ENCODE measurements at places on chromosomes 5 and 9.

- DNase-seq, result peak; percentile 32
Observed at GRCh38 chr5:168979135-168979534, 321.8 kb downstream of the SLIT3 start.

GRCh38 chr5:10046676-10047075 lies 203.0 kb downstream of the ATPSCKMT start:
- no peak for DNase-seq

DNA sequence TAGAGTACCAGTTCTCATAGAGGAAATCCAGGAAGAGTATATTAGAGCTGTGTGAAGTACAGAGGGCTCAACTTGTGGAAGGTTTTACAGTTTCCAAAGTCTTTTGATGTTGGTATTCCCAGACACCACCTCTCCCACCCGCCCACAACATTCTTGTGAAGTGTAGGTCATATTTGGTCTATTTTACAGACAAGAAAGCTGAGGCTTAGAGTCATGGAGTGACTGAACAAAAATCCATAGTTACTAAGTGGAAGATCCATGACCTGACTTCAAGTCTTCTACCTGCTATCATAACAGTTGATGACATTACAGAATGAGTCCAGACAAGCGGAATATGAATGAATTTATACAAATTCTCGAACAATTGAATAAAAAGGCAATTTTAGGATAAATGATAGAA lies 187.1 kb upstream of the RPS23 start:
- DNase-seq, result no peak

- no peak for DNase-seq
Observed at GRCh38 chr5:54848581-54848980, 136.8 kb downstream of the ESM1 start.

DNA sequence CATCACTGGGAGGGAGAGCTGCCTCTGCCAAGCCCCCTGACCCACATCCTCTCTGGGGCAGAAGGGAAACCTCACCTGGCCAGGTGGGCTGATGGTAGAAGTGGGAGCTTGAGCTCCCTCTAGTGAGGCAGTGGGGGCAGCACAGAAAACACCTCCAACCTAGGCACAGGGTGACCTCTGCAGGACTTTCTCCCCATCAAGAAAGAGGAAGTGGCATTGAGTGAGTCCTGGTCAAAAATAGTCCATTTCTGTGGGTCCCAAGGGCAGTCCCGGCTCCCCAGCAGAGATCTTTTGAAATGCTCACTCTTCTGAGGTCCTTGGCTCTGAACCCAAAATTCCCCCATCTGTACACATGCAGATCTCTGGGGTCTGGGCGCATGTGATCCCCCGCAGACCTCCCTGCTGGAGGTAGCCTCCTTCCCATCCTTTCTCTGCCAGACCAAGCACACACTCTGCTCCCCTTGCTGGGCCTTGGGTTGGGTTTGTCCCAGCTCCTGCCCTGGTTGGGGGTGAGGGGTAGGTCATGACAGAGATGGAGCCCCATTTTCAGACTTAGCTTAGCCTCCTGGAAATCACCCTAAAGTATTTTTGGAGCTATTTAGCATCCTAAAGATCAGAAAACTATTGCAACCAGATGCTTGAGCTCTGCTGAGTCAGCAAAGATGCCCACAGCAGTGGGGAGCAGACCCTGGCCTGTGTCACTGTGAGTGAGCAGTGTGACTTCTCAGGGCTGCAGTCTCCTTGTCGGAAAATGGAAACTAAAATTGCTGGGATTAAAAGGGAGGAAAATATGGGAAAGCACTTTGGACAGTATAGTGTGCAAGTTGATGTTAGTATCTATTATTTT lies 41.6 kb upstream of the LCP2 start:
- no peak for DNase-seq

- no peak for DNase-seq
Observed at GRCh38 chr5:126360467-126360866, 62.7 kb upstream of the GRAMD2B start.

- no peak for DNase-seq
Observed at GRCh38 chr5:110112348-110112747, 422.6 kb downstream of the MAN2A1 start.

- DNase-seq, result no peak
Observed at GRCh38 chr9:123746765-123747164, 183.2 kb downstream of the DENND1A start.

GRCh38 chr5:147479949-147480348 lies 29.9 kb downstream of the DPYSL3 start:
- no peak for DNase-seq

DNA sequence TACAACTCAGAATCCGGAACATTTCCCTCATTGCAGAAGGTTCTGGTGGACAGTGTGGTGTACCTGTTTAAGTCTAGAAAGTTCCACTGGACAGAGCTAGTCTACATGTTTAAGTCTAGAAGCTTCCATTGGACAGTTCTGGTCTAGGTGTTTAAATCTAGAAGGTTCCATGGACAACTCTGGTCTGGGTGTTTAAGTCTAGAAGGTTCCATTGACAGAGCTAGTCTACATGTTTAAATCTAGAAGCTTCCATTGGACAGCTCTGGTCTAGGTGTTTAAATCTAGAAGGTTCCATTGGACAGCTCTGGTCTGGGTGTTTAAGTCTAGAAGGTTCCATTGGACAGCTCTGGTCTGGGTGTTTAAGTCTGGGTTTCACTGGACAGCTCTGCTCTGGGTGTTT lies 25.0 kb downstream of the CCDC187 start:
- DNase-seq, result no peak

GRCh38 chr5:21142791-21143190 lies 1154.8 kb upstream of the CDH18 start:
- no peak for DNase-seq

GRCh38 chr9:93458712-93459111 lies 5.3 kb upstream of the FAM120AOS start:
- no peak for DNase-seq

- DNase-seq, result no peak
Observed at GRCh38 chr9:12289711-12290110, 403.5 kb upstream of the TYRP1 start.

GRCh38 chr5:111422747-111423720 lies 89.3 kb downstream of the STARD4 start:
- no peak for DNase-seq

DNA sequence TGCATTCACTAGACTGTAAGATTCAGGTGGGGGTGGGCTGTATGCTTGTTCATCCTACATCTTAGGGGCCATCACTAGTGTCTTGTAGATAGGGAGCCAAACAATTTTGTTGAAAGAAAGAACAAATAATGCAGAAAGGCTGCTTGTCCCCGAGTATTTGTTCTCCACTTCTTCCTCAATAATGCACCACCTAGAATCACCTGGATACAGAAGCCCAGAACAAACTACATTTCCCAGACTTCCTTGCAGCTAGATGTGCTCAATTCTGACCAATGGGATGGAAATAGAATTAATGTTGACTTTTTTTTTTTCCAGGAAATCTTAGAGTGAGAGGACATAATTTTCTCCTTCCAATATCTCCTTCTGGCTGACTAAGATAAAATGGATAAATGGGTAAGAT lies 38.9 kb upstream of the TNFSF8 start:
- DNase-seq, result no peak

GRCh38 chr5:158634714-158635113 lies 465.0 kb downstream of the EBF1 start:
- no peak for DNase-seq

GRCh38 chr5:154756868-154757813 lies 2.0 kb downstream of the LARP1 start:
- DNase-seq, result peak; percentile 63

- DNase-seq, result no peak
Observed at GRCh38 chr9:132794730-132795380, 83.2 kb downstream of the AK8 start.

Measured in ovary (tissue), 10 donors.